Fibroblast of villous mesenchyme (primary cell): ENCODE measurements at places on chromosomes 3 and 15.
A peak's percentile ranks its signal among the peaks of the same experiment; 100 is the strongest.

DNA sequence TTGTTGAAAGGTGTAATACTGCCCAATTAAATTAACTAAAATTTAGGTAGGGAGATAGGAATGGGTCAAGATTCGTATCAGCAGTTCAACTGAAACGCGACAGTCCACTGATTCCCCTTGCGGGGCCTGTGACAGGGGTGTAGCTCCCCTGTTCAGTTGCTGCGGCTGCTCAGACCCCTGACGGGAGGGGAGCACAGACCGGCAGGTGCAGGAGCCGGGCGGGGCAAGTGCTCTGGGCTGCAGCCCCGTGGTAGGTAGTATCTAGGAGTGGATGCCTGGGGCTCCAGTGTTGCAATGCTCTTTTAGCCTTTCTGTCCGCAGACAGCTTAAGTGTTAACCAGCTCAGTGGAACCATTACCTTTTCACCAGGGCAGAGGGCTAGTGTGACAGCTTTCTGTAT is 164.9 kb downstream of the ROBO2 start:
- no peak for DNase-seq

DNA sequence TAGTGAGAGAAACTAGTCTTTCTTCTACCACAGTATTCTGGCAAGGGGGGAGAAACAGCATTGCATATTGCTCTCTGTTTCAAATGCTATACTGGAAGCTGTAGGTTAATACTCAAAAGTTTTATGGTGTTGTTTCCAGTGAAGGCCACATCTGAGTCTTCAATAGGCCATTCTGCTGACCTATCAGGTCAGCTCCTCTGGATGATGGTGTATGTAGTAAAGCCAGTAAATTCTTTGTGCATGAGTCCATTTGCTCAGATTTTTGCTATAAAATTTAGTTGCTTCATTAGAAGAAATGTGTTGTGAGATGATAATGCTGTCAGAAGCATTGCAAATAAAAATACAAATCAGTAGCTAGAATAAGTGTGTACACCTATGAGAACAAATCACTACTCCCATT is 64.9 kb upstream of the RBMS3 start:
- peak; percentile 57 for DNase-seq

- DNase-seq: peak; percentile 64
Observed at GRCh38 chr15:66780172-66780972, 78.3 kb downstream of the SMAD6 start.

- DNase-seq: peak; percentile 42
Observed at GRCh38 chr3:38651153-38651789, 1.8 kb upstream of the SCN5A start.

GRCh38 chr3:17965331-17965730 is 222.9 kb upstream of the TBC1D5 start:
- no peak for DNase-seq

- no peak for DNase-seq
Observed at GRCh38 chr3:39024497-39024896, 27.2 kb downstream of the SCN11A start.
